ENCODE measurements at places on chromosomes 1 and 21.

DNA sequence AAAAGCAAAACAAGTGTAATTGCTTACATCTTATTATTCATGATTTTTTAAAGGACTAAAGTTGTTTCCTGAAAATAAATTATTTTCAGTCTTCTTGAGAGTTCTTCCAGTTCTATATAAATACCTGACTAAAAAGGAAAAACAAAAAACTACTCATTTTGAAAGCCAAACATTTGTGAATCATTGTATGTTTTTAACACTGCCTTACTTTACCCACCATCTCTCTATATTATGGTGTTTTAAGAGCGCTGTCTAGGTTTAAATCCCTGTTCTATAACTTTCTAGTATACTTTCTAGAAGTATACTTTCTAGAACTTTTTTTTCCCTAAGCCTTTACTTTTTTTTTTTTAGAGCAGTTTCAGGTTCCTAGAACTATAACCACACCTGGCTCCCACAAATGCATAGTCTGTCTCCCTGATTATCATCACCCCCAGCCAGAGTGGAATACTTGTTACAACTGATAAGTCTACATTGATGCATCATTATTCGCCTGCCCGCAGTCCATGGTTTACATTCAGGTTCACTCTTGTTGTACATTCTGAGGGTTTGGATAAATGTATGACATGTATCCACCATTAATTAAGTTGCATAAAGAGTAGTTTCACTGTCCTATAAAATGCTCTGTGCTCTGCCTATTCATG, 9.8 kb downstream of the RSBN1 start:
- DNase-seq: no peak

GRCh38 chr1:7831458-7831857, 21.4 kb downstream of the UTS2 start:
- no peak for DNase-seq

GRCh38 chr1:241396747-241397681, 40.0 kb upstream of the RGS7 start:
- no peak for DNase-seq

DNA sequence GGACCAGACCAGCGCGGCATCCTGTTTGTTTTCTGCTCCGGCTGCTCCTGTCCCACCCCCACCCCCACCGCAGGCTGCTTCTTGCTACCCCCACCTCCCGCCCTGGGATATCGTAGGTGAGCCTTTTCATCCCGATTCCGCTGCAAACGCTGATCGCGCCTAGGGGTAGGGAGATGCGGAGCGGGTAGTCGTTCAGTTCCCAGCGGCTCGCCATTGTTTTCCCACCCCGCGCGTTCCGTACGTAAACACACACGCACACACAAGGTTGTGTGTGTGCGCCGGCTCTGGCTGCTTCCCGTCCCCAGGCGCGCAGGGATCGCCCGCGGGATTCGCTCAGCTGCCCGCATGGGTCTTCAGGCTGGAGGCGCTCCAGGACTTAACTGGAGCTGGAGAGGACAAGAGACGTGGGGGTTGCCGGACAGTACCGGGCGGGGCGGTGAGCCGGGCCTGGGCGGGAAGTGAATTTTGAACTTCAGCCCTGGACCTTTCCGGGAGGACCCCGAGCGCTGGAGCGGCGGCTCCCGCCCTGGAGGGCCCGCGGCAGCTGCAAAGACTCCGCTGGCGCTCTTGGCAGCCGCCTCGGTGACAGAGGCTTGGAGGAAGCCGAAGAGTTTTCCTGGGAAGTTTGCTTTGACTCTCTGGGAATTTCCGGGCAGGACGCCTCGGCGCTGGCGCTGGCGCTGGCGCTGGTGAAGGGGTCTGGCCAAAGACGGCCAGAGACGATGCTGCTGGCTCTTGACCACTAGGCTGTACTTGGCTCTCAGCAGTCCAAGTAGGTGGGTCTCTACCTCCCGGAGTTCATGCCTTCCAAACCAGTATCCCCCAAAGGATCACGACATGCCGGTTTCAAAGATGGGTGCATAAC, 1.6 kb downstream of the SOX13 start:
- DNase-seq: no peak

DNA sequence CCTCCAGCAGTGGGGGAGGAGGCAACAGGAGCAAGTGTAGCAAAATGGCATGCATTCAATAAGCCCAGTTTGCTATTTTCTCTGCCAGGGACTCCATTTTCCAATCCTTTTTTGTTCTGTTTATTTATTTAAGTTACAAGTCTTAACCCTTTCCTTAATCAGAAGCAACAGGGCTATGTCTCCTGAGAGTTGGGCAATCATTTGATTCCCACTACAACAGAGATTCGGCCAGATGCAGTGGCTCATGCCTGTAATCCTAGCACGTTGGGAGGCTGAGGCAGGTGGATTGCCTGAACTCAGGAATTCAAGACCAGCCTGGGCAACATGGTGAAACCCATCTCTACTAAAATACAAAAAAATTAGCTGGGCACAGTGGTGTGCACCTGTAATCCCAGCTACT, 25.5 kb downstream of the RCC2 start:
- no peak for DNase-seq

DNA sequence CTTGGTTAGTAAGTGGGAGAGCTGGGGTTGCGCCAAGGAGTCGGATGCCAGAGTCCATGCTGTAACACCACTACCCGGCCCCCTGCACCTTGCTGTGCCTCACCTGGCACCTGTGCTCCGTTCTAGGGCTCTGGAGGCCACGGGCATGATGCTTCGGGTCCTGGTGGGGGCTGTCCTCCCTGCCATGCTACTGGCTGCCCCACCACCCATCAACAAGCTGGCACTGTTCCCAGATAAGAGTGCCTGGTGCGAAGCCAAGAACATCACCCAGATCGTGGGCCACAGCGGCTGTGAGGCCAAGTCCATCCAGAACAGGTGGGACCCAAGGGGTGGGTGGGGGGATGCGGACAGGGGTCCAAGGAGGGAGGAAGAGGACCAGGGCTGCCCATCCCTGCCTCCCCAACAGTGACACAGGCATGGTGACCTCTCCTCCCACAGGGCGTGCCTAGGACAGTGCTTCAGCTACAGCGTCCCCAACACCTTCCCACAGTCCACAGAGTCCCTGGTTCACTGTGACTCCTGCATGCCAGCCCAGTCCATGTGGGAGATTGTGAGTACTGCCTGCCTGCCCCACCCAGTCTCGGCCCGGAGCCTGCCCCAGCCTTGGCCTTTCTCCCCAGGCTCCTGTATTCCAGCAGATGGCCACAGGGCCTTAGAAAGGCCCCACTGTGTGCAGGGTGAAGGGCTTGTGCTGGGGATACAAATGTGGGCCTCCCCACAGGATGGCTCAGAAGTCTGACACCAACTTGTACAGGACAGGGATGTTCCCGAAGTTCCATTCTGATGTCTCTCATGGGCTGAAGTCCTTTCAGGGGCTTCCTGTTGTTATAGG, 9.6 kb upstream of the HTR6 start:
- no peak for DNase-seq

DNA sequence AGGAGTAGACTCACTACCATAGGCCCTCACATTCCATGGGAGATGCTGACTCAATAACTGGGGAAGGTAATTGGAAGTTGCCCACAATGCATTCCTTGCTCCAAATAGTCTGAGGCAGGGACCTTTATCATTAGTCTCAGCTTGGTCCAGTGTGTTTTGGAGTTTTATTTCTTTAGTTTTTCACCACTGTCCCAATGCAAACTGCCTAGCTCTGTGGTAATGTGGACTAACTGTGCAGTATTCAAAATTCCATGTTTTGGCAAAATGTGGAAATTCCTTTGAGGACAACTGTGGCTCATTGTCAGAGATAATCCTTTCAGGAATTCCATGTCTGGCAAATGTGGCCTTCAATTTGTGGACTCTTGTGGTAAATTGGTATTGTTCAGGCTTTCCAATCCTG, 78.1 kb upstream of the PAPPA2 start:
- no peak for DNase-seq

DNA sequence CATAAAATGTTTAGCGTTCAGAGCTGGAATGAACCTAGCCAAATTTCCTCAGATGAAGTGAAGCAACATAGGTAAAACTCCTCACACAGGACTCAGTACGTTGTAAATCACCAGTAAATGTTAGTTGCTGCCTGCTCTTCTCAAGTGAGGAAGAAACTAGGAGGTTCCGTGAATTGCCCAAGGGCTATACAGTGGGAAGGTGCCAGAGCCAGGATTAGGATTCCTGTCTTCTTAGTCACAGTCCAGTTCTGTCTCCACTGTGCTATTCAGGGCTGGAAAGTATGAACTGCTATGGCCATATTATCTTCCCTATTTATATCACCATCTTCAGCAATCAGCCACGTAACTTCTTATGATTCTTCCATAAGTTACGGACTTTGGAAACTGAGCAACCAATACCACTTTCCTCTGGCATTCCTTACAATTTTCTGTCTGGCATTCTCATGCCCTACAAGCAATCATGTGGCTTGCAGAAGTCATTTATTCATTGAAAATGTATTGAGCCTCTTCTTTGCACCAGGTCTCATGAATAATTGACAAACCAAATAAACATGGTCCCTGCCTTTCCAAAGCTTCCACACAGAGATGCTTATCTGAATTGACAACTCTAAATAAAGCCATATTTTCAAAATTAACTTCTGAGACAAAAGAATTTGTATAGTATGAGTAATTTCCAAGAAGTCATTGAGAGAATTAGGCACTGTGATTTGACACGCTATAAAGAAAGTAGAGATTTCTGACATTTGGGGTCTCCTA, 271.6 kb upstream of the SGIP1 start:
- DNase-seq: no peak

GRCh38 chr1:10504249-10504648, 29.5 kb downstream of the PEX14 start:
- DNase-seq: no peak

DNA sequence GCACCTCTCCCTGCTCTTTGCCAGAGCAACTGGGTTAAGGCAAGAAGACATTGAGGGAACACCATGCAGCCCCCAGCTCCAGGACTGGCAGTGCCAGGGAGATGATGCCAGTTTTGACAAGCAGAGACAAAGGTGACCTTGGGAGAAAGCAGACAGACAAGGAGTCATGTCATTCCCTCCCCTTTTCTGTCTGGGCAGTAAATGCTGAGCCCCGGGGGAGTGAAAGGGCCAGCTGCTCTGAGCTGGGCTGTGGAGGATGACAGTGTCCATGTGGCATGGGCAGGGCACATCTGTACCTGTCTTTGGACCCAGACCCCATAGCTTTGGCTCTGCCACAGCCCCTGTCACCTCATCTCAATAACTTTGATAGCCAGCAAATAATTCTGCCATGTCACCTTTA, 24.2 kb downstream of the PLEKHA6 start:
- no peak for DNase-seq

DNA sequence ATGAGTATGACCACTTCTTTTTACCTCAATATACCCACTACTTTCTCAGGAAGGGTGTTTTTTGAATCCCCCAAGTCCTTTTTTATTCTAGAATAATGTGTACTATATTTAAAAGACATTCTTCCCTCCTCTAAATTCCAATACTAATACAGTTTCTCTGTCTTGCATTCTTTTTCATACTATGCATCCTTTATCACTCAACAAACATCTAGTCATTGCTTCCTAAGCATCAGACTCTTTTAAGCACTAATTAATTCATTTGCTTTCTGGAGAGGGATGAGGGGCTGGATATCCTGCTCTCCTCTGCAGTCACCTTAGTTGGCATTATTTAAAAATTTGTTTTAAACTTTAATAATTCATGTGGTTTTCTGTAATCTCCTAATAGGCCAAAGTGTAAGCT, 838.8 kb downstream of the KCNT2 start:
- no peak for DNase-seq

DNA sequence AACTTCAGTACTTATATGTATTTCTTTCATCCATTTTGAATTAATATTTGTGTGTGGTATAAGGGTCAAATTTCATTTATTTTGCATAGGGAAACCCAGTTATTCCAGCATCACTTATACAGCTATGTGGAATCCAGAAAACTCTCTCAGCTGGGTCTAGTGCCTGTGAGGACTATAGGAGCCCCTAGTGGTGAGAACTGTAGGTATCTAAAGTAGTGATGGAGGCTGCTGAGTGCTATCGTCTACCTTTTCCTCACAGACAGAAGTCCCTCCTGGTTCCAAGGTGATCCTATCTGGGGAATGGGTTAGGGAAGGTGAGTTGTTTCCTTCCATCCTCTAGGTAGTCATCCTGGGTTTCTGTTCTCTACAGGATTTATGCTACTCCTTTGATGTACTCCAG, 352.0 kb upstream of the C1orf87 start:
- DNase-seq: no peak

GRCh38 chr1:191520345-191520744, 637.9 kb upstream of the RGS18 start:
- DNase-seq: no peak

DNA sequence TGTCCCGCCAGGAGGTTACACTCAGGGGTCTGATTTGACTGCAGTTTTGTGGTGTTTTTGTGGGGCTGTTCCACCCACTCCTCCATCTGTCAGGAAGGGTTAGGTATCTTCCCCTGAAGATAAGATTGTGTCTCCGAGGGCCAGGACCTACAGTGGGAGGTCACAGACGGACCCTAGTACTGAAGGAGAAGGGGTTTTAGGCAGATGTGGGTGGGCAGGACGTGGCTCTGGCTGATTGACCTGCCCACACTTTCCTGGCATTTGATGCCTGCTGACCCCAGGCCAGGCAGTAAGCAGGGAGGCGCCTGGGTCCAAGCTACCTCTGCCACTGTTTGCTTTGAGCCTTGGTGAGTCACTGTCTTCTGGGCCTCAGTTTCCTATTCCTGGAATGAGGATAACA, 13.9 kb downstream of the RPS6KA1 start:
- DNase-seq: no peak

- DNase-seq: peak; percentile 92
Observed at GRCh38 chr1:203769505-203770343, 4.7 kb downstream of the LAX1 start.

- peak; percentile 14 for DNase-seq
Observed at GRCh38 chr1:37513795-37514349, 694 bp downstream of the MEAF6 start.

DNA sequence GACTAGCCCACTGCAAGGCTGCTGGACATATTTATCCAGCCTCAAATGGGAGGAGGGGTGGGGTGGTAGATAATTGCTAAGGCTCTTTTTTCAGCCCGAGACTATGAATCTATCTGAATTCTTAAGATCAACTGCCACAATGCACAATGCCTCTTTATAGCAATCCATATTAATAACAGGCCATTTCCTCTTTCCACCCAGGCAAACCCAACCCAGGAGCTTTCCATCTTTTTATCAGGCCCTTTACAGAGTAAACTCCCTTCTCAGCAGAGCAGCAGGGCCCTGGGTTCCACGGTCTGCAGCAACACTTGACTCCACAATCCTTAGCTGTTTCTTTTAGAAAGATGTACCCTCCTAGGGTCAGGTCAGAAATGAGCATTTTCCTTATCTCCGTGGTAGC, 806 bp downstream of the DDOST start:
- no peak for DNase-seq

DNA sequence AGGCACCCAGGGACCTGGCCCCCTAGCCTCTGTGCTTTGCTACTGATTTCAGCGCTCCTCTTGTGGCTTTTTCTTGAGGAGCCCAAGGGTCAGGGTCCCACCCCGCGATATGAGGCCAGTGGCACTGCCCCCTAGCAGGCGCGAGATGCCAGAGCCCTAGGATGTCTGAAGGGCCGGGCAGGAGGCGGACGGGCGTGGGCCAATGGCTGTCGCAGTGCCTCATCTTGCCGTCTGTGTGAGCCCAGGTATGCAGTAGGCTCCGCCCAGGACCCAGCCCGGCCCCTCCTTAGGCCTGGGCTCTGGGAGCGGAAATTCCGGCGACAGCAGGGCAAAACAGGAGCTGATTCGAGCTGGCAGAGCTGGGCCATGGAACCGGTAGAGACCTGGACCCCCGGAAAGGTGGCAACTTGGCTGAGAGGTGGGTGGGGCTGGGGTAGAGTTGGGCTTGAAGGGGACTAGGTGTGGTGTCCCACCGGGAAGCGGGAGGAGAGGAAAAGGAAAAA, at the start of gene CNKSR1:
Gene CNKSR1 (plus strand): TSS at position 310 of the 503 bp plus-strand sequence. CDS start 57 bp downstream, at position 367.
- no peak for DNase-seq

GRCh38 chr1:9004700-9005394, 21.4 kb downstream of the SLC2A7 start:
- peak; percentile 72 for DNase-seq
